HuH-7 (cell line): ENCODE measurements at places on chromosomes 1 and 21.

DNA sequence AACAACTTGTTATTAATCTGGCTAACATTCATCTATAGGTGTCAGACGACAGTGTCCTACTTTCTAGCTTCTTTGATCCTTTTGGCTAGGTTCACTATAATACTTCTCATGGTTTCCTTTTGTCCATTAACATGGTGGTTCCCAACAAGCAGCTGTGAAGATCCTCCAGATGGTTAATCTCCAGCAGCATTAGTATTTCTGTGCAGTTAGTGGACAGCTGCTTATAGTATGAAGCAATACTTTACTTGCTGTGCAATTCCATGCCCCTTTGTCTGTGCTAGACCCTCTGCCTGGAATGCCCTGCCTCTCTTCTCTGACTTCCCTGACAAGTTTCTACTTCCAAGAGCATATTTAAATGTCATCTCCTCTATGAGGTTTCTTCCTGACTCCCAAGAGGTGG is 41.7 kb upstream of the ARHGAP29 start:
- no peak for DNase-seq

DNA sequence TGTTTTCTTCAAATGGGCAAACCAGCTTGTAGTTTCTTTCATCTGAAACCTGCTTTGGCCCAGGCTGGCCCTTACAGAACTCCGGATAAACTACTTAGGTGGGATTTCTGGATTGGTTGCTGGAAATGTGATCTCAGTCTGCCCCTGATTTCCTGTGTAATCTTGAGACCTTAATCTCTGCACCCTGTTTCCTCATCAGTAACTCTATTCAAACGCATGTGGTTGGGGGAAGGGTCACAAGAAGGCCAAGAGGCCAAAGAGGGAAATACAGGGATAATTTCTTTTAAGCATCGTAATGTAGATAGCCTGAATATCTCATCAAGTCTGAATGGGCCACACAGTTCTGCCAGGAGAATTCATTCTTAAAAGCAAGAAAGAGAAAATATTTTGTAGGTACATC is 483.6 kb downstream of the LTN1 start:
- no peak for DNase-seq

DNA sequence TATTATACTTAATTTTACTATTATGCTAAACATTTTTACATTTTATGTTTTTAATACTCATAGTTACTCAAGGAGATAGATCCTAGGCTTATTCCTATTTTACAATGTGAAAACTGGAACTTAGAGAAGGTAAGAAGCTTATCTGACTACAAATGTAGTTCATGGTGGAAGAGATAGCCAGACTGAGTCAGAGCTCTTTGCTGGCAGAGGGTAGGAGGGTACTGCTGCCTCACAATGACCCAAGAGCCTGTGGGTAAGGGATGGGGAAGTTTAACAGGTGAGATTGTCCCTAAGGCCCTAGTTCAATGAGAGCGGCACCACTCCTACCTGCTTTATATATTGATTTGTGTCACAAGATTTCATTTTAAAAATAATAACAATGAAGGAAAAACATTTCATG is 34.1 kb upstream of the NEK7 start:
- no peak for DNase-seq

- DNase-seq: no peak
Measured at GRCh38 chr1:77976433-77977076, 2.3 kb downstream of the FUBP1 start.

- no peak for DNase-seq
Measured at GRCh38 chr1:151989211-151989862, 4.3 kb downstream of the S100A10 start.

GRCh38 chr1:214566158-214567104 is 15.0 kb upstream of the PTPN14 start:
- no peak for DNase-seq

DNA sequence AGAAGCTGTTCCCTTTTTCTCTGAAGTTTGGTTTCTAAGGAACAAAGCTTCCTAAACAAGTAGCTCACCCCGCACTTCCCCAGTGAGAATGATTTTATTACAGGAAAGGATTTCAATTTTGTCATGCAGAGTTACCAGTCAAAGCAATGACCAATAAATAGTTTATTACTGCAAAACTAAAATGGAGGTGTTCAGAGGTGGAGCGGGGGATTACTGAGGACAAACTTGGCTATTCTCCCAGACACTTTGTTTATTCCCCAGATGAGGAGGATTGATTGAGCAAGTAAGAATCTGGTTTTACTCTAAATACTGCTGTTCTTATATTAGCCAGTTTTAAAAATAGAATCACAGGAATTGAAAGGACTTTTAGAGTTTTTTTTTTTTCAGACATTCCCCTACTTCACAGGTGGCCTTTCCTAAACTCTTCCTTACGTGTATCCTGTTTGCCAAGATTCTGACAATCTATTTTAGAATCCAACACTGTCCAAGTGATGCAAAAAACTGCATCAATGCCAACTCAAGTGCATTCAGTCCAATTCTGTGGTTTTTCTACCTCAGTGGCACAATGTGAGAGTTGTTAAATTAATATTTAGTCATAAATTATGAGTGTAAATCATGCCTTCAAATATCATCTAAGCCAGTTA is 136.1 kb downstream of the TNFSF18 start:
- DNase-seq: no peak

DNA sequence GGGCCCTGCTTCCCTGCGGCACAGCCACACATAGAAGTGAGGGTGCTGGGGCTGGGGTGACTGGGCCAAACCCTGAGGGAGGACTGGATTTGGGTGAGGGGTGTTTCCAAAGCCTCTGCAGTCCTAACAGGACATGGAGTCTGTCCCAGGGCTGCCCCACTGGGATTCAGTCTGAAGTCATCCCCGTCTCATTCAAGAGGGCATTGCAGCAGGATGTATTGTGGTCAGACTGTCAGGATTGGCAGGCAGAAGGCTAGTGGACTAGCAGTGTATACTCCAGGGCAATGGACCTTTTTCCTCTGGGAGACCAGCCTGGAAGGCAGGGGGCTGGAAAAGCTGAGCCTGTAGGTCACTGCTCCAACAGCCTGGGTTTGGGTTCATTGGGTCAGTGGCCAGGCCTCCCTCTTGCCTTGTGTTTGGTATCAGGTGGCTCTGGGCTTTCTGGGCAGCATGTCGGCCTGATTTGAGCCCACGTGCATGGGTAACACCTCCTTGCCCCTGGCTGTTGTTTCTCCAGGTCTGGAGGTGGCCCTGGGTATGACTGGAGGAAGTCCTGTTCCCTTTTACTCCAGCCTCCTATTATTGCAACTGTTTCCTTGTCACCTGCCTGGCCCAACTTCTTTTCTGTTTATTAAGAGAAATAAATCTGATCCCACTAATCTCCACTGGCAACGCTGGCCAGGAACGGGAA is 41.0 kb upstream of the SYNC start:
- DNase-seq: no peak

DNA sequence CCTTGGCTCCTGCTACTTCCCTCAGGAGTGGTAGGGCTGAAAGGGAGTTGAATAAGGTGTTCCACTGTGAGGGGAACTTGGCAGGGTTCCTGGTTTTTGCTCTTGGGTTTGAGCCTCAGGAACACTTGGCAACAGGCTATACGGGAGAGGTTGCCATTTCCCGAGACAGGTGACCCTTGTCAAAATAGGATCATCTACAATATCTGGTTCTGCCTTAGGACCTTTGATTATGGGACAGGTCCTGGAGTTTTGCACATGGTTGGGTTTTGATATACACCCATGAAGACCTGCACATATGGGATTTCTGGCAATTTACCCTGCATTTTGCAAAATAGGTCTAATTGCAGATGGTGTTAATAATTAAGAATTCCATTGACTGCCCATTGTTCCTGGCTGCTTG is 31.1 kb downstream of the YY1AP1 start:
- no peak for DNase-seq

DNA sequence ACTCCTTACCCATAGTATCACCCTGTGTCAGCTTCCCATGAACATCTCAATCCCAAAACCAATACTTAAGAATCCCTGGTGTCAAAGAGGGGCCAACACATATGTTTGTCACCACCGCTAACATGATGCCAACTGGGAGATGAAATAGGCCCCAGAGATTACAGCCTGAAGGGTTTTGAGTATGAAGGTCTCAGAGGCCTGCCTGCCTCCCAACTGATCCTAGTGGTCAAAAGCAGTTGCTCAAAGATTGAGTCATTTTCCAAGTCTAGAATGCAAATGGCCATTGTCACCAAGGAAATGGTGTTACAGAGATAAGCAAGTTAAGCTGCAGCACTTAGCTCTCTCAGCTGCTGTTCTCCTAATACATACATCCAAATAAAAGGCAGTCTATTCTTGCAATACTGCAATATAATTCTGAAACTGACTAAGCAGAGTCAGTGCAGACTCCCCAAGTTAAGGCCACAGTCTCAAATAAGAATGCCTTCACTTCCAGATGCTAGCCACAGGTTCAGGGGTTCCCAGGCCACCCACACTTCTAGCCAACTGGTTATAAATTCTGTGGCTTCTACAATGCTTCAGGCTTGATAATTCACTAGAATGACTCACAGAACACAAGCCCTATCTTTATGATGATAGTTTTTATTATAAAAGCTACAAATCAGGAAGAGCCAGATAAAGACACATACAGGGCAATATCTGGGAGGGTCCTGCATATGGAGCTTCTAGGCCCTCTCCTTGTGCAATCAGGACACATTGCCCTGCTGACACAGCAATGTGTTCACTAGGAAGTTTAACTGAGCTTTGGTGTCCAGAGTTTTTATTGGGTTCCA is 18.7 kb downstream of the DUSP10 start:
- DNase-seq: no peak

- DNase-seq: no peak
Measured at GRCh38 chr1:70790232-70790923, 257.2 kb downstream of the PTGER3 start.

GRCh38 chr1:42730988-42731387 is 9.0 kb downstream of the CLDN19 start:
- no peak for DNase-seq

GRCh38 chr1:2406451-2407041 is 5.8 kb downstream of the PEX10 start:
- DNase-seq: no peak

DNA sequence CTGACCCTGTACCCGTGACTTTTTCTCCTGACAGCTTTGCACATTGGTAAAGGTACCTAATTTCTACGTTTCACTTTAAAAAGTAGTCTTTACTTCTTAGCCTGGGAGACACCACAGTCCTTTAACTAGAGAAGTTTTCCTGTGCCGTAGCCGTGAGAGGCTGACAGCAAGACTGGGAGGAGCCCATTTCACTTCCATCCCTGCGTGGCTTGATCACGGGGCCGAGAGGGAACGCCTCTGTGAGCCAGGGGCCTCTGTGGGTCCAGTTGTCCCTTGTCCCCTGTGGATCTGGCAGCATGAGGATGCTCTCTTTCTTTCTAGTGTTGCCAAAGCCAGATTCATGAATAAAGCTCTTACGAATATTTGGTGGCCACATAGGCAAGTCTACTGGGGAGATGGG is 21.6 kb downstream of the PCP4 start:
- DNase-seq: no peak

DNA sequence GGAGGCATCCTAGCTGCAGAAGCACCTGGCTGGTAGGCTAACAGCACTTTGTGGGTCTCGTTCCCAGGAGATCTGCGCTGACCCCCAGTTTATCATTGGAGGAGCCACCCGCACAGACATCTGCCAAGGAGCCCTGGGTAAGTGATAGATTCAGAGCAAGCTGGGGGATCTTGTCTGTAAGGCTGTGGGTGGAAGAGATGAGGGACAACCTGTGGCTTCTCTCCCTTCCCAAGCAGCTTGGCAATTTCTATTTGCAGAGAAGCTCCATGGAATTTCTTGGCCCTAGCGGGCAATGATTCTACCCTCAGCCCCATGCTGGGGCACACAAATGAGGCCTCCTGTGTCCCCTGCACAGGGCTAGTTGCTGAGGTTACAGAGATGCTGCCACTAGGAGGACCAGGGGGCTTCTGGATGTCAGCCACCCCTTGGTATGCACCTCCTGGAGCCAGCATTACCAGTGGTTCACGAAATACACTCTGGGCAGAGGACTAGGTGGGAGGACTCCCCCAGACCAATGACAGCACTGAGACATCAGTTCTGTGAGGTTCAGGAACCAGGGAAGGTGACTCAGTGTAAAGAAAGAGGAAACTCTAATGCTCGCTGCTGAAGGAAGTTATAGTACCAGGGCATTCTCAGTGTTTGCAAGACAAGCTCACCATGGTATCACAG is 5.5 kb downstream of the CAPN2 start:
- DNase-seq: no peak

GRCh38 chr1:170354246-170354645 is 177.7 kb upstream of the GORAB start:
- DNase-seq: no peak

- DNase-seq: no peak
Measured at GRCh38 chr1:11781297-11781696, 19.3 kb downstream of the C1orf167 start.

DNA sequence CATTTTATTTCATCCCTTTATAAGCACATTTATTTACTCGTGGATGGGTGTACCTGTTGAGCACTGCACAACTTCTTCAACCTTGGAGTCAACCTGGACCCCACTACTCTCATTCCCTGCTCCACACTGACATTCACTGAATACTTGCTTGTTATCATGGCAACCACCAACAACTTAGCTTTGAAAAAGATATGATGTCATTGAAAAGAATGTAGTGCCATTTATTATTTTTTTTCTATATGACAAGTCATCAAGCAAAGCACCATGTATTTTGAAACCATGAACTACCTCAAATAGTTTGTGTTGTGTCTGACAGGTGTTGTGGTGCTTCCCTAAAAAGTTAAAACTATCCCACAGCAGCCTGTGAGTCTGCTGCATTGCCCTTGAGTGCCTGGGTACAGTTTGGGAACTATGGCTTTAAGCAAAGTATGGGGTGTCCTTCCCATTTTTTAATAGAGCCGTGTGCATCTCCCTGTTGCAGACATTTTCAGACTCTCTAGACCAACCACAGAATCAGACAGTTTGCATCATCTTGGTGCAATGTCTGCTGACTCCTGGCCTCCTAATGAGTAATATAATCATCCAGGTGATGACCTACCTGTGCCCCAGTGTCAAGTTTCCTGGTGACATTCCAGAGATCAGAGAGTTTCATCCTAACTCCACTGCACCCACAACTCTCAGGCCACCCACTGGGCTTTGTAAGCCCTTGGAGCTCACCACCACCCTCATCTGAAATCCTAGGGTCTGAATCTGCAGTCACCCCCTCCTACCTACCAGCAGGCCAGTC is 339.7 kb upstream of the PROX1 start:
- no peak for DNase-seq

GRCh38 chr1:168373869-168374268 is 93.2 kb downstream of the TBX19 start:
- no peak for DNase-seq

DNA sequence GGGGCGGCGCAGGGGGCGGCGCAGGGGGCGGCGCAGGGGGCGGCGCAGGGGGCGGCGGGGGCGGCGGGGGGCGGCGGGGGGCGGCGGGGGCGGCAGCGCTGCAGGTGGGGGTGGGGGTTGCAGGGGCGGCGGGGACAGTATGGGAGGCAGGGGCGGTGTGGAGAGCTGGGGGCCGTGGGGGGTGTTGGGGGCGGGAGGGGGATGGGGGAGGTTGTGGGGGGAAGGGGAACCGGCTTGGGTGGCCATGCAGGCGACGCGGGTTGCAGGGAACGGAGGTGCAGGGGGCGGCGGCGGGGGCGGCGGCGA is 13.0 kb upstream of the SLC19A1 start:
- DNase-seq: peak; percentile 77

- no peak for DNase-seq
Measured at GRCh38 chr1:48214820-48215219, 7.7 kb upstream of the SLC5A9 start.
